DMS153 (cell line): ENCODE measurements at places on chromosomes 11 and 22.

DNA sequence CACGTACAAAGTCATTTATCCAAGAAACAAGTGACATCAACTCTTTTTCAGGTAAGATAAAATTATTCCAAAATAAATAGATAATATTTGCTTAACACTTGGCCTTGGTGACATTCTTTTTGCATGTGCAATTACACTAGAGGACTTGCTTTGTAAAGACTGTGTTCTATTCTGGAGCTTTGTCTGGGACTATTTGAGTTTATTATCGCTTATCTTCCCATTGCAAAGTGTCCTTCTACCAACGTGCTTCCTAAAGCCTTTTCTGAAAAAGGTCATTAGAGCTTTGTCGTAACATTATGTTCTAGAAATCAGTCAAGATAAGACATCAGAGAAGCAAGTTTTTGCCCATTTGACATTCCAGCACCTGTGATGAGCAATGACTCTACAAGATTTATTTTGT is 78.3 kb upstream of the MYO18B start:
- DNase-seq = no peak

DNA sequence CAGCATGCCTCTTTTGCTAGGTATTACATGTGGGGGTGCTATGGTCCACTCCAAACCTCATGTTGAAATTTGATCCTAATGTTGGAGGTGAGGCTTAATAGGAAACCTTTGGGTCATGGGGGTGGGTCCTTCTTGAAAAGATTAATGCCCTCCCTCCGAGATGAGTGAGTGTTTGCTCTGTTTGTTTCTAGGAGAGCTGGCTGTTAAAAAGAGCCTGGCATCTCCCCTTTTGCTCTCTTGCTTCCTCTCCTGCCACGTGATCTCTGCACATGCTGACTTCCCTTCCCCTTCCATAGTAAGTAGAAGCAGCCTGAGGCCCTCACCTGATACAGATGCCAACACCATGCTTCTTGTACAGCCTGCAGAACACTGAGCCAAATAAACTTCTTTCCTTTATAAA is 104.5 kb downstream of the FAT3 start:
- no peak for DNase-seq

GRCh38 chr11:65415499-65416340 is 6.9 kb upstream of the NEAT1 start:
- DNase-seq = no peak

DNA sequence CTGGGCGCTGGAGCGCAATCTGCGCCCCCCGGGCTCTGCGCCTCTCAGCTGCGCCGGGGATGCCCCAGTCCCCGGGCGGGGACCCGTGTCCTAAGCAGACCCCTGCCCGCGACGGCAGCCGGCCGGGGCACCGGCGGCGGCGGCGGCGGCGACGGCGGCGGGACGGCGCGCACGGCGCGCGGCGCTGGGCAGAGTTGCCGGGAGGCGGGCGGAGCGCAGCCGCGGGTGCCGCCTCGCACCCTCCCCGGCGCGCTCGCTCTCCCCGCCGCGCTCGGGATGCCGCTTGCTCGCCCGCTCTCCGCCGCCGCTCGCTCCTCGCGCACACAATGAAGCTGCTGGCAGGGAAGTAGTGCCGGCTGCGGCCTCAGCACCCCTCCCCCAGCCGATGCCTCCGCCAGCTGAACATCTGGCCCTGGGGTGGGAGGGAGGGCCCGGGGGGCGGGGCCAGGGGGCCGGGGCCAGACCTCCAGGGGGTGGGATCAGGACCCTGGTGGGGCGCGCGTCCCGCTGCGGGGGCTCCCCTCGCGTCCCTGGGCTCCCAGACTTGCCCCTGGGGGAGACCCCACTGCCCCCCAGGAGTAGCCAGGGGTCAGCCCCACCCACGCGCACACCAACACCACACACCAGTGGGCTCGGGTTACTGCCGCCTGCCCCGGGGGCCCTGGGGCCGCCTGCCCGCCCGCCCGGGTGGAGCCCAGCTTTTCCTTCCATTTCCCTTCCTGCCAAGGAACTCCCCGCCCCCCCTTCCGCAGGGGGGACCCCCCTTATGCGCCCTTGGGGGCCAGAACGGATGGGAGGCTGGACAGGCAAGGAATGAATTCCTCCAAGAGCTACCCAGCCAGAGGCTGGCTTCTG is at the start of gene RCOR2:
Gene RCOR2 (minus strand): TSS at position 328 of the 855 bp plus-strand sequence. CDS start 708 bp downstream, outside the sequence.
- peak; percentile 68 for DNase-seq

DNA sequence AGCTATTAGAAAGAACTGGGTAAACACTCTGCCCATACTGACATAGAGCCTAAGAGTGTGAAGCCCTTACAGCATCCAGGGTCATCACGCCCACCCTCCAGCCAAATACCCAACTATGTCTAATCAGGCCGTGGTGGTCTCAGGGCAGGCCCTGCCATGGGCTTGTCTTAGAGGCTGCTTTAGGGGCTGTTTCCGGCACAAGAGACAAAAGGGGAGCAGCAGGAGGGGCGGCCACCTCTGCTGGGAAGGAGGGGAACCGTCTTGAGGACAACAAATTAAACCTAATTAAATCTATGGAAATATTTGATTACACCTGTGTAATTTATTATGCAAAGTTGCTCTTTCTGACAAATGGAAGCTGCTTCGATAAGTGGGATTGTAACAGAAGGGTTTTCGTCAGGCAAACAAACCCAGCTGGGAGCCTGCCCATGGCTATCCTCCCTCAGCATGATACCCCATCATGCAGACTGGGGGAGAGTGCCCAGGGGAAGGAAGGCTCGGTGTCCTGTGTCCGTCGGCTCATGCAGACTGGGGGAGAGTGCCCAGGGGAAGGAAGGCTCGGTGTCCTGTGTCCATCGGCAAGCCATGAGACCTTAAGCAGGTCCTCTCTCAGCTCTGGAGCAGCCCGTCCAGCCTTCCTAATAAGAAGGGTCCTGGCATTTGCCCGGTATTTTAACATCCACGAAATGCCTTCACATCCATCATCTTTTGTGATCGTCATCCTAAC is 163.6 kb upstream of the B3GAT1 start:
- no peak for DNase-seq

DNA sequence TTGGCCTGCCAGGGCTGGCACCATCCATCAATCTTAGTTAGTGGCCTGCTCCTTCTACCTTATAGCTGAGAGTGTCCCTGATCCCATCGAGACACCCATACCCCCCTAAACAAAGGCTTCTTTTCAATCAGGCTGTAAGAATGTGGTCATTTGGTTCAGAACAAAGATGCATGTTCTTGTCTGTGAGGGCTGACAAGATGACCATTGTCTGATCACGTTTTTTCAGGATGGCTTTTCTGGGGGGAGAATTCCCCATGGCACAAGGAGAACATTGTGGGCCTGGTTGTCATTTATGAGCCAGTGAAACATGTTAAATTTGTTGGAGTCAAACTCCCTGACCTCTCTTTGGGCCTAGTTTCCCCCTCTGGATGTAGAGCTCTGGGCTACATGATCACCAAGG is 160.4 kb downstream of the INSC start:
- no peak for DNase-seq

DNA sequence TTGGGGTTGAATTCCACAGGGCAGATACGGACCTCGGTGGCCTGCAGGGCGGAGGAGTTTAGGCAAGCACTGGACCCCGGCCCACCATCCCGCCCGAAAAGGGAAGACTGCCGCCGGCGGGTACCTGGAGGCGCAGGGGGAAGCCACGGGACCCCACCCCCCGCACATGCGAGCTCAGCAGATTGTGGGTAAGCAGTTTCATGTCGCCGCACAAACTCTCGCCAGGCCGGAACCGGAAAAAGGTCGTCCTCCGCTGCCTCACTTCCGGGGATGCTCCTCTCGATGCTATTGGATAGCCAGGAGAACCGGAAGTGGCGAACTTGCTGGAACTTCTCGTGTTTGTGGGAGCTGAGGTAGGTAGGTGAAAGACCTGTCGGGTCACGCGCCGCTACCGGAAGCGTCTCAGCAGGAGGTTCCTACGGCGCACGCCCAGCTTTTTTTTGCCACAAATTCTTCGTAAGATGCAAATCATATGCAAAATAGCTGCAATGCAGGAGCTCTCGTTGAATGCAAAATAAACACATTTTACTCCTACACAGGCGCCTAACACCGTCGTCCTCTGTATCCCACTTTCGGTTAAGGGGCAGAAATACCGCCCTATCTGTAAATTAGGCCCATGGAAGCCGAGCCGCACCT is at the start of gene TRMT112:
Gene TRMT112 (minus strand): TSS at position 235 of the 636 bp plus-strand sequence. CDS start 33 bp downstream, at position 202.
- DNase-seq = peak; percentile 98

DNA sequence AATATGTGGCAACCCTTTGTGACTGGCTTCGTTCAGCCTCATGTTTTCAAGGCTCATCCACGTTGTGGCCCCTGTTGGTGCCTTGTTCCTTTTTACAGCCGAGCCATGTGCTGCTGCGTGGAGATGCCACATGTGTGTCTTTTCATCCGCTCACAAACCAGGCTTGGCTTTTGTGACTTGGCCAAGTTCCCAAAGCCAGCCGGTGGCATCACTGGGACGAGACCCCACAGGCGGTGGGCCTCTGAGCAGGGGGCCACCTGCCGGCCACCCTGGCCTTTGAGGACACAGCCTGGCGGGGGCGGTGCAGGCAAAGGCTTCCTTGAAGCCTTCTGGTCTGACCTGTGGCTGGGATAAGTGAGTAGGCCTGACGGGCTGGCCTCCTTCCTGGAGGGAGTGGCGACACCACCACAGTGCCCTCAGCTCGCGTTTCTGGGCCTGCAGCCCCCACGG is 10.5 kb downstream of the GRK2 start:
- no peak for DNase-seq

GRCh38 chr22:38862375-38863329 is 9.4 kb downstream of the CBX6 start:
- DNase-seq = no peak

DNA sequence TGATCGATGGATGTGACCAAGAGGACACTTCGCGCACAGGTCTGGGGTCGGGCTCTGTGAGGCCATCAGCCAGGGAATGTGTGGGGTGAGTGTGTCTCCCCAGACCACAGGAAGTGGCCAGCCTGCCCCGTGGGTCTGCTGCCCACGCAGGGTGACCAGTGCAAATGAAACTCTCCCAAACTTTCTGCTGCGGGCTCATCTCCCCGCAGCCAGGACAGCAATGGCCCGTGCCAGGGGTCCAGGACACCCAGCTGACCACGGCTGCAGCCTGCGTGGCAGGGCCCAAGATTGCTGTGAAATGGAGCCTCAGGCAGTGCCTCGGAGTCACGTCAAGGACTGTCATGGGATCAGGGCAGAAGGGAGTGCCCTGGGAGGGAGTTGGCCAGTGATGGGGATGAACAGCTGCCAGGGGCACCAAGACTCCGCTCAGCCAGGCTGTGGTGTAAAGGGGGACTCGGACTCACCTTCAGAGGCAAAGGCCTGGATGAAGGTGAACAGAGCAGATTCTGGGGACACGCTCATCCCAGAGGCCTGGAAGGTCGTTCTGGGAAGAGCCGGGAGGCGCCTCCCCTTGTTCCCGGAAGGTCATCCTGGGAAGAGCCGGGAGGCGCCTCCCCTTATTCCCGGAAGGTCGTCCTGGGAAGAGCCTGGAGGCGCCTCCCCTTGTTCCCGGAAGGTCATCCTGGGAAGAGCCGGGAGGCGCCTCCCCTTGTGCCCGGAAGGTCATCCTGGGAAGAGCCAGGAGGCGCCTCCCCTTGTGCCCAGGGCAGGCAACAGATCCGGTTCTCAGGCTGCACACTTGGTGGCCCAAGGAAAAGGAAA is 252.6 kb downstream of the BRD1 start:
- no peak for DNase-seq

DNA sequence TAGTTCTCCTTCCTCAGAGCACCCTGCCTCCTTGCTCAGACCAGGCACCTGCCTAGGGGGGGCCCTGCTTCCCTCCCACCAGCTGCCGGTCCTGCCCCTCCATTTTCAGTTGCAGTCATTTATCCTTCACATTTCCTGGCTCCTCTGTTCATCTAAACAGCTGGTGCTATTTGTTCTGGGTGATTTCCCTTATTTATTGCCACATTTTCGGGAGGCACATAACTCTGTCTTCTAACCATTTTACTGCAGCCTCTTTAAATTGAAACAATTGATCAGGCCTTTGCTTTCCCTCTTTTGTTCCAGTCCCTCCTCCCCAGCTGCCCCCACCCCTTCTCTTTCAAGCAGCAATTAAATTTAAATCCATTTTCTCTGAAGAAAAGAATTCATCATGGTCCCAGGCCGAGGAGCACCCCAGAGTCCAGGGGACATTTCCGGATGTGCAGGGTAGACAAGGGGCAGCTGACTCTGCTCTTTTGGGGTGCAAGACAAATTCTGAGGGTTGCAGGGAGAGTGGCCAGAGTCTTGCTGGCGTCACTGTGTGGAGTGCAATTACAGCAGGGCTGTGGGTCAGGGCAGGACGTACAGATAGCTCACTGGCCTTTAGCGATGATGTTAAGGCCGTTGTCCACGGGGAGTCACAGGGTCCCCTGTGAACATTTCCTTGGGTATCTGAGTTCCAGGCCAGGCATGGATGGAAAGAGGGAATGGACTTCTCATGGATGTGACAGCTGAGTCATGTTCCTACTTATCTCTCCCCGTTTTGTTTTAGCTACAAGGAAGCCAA is 476.4 kb downstream of the TBC1D22A start:
- no peak for DNase-seq

GRCh38 chr22:47168900-47169800 is 406.7 kb downstream of the TBC1D22A start:
- DNase-seq = no peak

DNA sequence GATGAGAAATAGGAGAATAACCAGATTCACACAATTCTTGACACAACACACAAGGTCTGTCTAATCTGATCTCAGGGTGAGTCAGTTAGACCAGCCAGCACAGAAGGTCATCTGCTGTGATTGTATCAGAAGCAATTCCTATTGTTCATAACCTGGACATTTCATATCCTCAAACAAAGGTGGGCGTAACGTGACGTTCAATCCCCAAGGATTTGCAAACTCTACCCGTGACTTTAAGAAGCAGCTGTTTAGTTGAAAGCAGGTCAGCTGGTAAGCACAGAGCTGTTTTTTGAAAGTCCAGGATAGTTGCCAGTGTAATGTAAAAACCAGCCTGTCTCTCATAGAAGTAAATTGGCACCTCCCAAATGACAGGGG is 385.1 kb downstream of the DCDC1 start:
- DNase-seq = no peak

DNA sequence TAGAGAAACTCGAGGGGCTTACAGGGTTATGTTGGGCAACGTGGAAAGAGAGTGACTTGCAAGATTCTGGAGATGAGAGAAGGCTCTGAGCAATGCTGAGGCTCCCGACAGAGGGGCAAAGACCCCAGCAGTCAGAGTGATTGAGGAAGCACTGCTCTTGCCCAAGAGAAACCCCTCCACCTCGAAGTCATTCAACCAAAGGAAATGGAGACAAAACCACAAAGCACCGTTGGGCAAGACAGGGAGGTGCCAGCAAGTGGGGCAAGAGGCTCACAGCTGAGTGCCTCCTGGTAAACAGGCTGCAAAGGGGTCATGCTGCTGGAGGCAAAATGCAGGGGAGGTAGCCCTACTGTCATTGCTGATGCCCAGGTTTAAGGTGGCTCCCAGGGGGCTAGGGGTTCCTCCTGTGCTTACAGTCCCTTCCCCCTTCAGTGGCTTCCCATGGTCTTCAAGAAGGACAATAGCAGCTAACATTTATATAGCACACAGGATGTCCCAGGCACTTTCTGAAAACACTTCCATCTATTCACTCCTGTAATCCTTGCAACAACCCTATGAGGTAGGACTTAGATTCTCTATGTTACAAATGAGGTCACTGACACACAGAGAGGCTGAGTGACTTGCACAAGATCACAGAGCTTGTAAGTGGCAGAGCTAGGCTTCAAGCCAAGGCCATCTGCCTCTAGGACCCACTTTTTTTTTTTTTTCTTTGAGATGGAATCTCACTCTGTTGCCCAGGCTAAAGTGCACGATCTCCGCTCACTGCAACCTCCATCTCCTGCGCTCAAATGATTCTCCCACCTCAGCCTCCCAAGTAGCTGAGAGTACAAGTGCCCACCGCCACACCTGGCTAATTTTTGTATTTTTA is 18.1 kb upstream of the MYH9 start:
- no peak for DNase-seq
